Stimulated activated CD4-positive, alpha-beta T cell treated with anti-CD3 and anti-CD28 coated beads, Interleukin-1b, Interleukin-23, amount 100 ng/mL, for 1 hour (primary cell): ENCODE measurements at places on chromosomes 7 and 10.

- DNase-seq, result no peak
These were observed 12.4 kb downstream of the BCAP29 start for GRCh38 chr7:107592361-107593024.

DNA sequence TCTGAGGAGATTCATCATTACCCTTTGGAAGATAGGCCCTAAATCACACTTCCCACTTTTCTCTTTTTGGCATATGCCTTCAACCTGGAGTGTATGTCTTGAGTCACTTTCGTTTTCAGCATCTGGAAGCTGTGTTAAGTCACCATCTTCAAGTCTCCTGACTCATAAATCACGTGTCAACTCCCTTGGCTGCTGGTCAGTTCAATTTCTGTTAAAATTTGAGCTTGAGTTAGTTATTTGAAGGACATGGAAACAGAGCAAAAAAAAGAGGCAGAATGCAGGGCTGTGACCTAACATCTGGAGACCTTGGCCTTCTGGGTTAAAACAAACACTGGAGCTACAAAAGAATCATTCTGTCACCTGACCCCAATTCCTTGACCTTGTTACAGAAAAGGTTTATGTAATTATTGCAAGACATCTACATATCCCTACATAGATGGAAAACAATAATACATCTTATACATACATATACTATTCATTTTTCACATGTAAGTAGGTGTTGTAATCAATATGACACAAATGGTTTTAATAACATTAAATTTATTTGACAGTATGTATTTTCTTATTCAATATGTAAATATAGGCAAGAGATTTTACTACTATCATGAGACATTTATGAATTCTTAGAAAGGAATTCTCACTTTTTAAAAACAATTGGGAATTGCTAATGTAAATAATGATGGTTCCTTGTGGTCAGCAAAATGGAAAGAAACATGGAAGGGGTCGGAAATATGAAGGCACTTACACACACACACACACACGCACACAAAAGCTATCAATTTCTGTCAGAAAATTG, 169.7 kb upstream of the PHYHIPL start:
- DNase-seq, result no peak

DNA sequence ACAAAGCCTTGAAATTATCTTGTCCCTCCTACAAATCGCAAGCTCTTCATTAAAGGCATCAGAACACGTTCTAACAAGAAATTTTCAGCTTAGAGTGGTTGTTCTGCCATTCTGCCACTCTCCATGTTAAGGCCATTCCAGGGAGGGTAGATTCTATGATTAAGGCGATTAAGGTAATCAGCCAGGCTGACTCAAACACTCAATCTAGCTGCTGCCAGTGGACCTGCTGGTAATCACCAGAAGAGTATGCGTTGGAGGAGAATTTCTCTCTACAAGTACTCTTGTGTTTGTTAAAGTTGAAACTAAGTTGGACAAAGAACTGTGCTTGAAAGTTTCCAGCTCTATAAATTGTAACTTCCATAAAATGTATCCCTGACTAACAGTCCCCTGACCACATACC, 149.2 kb upstream of the COL1A2 start:
- DNase-seq, result no peak

- DNase-seq, result no peak
These were observed 103.6 kb downstream of the LYZL1 start for GRCh38 chr10:29392376-29393021.

- no peak for DNase-seq
These were observed 202.2 kb downstream of the PHF14 start for GRCh38 chr7:11175887-11176286.

DNA sequence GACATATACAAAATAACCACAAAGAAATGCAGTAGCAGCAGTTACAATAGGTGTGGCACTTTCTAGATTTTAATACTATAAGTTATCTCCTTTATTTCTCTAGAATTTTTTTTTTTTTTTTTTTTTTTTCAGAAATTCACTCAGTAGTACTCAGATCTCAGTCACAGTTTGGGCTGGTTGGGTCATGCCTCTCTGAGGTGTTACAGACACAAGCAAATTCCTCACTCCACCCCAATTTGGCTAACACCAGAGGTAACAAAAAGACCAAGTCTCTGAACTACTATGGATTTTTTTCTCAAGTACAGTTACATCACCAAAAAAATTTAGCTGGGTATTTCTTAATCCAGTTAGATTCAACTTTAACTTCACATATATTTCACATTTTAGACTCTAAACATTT, 985.1 kb upstream of the LRRN3 start:
- no peak for DNase-seq

GRCh38 chr7:142120524-142120923, 9.0 kb downstream of the MGAM2 start:
- DNase-seq, result no peak

- no peak for DNase-seq
These were observed 8.3 kb upstream of the EDRF1 start for GRCh38 chr10:125711110-125711750.

- no peak for DNase-seq
These were observed 311.2 kb downstream of the SKIDA1 start for GRCh38 chr10:21214329-21214728.

GRCh38 chr10:16770141-16770540, 47.1 kb downstream of the RSU1 start:
- DNase-seq, result no peak

DNA sequence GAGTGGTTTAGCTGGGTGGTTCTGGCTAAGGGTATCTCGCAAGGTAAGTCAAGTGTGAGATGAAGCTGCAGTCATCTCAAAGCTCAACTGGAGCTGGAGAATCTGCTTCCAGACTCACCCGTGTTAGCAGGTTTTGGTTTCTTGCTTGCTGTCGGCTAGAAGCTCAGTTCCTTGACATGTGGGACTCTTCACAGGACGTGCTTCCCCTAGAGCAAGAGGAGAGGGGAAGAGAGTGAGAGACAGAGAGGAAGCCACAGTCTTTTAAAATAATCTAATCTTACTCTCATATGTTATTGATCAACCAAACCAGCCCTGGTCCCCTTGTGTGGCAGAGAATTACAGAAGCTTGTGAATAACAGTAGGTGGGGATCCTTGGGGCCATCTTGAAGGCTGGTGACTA, 199.5 kb downstream of the REEP3 start:
- no peak for DNase-seq

DNA sequence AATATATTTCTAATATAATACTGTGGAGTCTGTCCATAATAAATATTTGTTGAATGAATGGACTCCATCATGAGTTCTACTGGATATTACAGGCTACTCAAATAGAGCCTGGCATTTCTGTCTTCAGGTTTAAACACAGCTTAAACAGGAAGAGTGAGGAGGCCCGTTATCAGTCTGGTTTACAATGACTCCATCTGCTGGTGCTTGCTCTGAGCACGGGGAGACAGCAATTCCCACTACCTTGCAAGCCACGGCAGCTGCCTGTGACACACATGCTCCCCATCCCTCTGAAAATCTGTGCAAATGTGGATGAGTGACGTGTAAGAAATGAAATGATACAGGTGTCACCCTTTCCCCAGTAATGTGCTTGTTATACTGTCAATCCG, 293.5 kb upstream of the IMMP2L start:
- DNase-seq, result no peak

- no peak for DNase-seq
These were observed 133.5 kb downstream of the RGS10 start for GRCh38 chr10:119408969-119409371.

- DNase-seq, result no peak
These were observed 108.0 kb downstream of the PDE1C start for GRCh38 chr7:31962246-31962645.

- no peak for DNase-seq
These were observed 698.5 kb downstream of the SUGCT start for GRCh38 chr7:40833191-40833887.

DNA sequence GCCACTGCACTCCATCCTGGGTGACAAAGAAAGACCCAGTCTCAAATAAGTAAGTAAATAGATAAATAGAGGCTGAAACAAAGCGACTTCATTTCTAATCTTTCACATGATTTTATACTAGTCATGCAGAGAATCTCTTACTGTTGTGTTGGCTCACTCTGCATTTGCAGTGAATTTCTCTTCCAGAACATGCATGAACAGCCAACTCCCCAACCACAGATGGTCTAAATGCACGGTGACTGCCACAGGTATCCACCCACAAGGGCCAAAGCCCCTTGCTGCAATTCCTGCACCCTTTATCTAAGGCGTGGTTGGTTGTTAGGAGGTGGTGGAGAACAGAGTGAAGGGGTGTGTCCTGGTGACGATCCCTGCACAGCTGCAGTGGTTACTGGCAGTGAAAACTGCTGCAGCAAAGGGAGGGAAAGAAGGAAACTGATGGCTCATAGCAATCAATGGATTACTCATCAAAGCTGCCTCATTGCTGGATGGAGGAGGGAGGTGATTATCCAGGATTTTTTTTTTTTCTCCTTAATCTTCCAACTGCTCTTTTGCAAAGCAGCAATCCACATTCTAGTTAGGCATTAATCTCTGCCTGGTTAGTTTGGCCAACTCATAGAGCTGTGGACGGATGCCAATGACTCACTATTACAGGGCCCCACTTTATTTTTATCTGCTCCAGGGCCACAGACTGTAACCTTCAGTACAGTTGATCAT, 50.6 kb downstream of the PRTFDC1 start:
- DNase-seq, result no peak

DNA sequence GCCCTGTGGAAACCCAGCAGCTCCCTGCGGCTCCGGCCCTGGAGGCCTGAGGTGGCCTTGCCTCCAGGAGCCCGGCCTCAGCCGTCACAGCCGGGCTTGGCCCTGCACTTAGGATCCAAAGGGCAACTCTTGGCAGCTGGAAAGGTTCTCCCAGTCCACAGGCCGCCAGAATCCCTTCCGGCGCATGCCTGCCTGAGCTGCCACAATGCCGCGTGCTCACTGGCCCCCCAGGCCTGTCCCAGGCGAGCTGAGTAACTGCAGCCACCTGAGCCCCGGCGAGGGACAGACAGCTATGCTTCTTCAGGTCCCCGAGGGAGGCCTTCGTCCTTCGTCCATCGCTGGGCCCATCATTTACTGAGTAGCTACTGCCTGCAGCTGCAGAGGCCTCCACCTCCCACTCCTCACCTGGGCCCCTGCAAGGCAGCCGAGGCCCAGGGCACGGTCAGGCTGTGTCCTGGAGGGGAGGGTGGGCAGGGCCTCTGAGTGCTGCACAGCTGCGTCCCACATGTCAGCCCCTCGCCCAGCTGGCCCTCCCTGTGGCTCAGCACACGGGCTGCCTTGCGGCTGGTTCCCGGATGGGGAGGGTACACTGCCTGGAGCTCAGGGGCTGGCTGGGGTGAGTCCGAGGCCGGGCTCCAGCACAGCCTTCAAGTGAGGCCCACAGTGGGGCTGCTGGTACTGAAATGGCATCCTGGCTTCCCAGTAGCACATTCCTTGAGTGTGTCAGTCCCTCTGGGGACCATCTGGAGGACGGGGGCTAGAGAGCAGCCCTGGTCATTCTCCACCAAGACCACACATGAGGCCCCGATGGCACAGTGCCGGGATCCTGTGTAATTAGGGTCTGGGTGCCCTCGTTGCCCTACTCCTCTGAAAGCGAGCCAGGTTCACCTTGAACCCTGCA, 172.5 kb downstream of the ELFN1 start:
- DNase-seq, result no peak

GRCh38 chr7:20607216-20607615, 8.3 kb upstream of the ABCB5 start:
- DNase-seq, result no peak

GRCh38 chr10:124698545-124699469, 45.4 kb downstream of the FAM53B start:
- no peak for DNase-seq

DNA sequence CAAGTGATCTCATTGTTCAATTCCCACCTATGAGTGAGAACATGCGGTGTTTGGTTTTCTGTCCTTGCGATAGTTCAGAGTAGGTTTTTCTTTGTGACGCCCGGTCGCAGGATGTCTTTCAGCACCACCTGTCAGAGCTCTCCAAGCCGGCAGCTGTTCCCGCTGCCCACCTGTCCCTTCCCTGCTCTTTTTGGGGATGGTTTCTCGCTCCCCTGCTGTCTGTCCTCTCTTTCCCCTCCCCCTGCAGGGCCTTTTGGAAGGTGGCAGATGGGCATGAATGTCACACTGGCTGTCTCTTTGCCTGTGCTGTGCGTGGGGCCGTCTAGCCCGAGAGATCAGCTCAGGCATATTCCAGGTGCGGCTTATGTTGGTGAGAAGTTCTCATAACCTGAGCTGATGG, 137.0 kb downstream of the GRK5 start:
- no peak for DNase-seq

DNA sequence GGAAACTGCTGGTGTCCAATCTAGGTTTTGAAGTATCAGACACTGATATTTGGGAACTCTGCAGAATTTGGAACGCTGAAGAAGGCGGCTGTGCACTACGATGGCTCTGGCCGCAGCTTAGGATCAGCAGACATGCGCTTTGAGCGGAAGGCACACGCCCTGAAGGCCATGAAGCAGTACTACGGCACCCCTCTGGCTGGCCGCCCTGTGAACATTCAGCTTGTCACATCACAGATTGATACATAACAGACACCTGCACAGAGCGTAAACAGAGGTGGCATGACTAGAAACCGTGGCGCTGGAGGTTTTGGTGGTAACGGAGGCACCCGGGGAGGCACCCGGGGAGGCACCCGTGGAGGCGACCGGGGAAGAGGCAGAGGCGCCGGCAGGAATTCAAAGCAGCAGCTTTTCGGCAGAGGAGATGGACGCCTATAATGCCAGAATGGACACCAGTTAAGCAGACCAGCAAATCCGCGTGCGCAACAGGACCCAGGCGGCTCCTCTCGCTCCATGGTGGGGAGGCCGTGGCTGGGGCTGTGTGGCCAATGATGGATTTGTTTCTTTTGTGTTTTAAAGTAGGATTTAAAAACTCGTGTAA, 22.2 kb upstream of the CCL24 start:
- DNase-seq, result no peak

DNA sequence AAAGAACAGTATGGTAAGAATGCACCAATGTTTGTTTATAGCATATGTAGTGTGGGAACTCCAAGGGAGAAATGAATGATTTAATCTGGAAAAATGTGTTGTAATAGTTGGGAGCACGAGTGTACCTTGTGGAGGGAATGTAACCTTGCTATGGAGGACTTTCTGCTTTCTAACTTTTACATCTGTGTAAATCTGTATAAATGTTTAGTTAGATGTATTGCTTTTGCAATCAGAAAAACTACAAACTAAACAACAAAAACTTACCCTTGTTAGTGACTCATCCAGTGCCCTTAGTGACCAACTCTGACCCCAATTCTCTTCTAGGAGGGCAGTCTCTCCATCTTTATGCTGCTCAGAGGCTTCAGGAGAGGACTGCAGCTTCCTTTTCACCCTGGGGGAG, 89.3 kb downstream of the CCNY start:
- DNase-seq, result no peak

- DNase-seq, result no peak
These were observed 106.5 kb upstream of the ANLN start for GRCh38 chr7:36283181-36283580.

- DNase-seq, result no peak
These were observed 122.5 kb upstream of the ANKRD1 start for GRCh38 chr10:91043173-91043910.

- DNase-seq, result no peak
These were observed 9.9 kb upstream of the SRRM3 start for GRCh38 chr7:76191783-76192240.

- no peak for DNase-seq
These were observed 28.0 kb downstream of the PPP1R3C start for GRCh38 chr10:91604553-91605534.
